AG09319 (cell line): ENCODE measurements at places on chromosomes 3 and 15.

DNA sequence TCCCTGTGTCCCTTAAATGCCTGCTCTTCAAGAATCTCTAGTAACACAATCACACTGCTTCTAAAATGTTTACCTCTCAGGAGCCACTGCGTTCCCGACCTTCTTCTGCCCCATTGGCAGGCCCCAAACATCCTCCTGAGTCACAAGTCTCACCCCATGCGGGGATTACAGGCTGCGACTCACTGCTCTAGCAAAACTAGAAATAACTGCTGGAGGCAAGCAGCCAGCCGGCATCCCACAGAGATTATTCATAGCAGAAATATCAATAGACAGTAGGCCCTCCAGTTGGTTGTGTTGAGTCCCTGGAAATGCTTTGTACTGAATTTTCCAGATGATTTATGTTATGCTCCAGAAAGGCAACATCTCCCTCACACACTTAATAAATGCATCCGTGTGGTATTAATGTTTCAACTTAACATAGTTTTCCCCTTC lies 64.8 kb downstream of the RFTN1 start:
- peak; percentile 83 for DNase-seq

- no peak for DNase-seq
Observed at GRCh38 chr3:154469585-154469984, 39.6 kb upstream of the GPR149 start.

DNA sequence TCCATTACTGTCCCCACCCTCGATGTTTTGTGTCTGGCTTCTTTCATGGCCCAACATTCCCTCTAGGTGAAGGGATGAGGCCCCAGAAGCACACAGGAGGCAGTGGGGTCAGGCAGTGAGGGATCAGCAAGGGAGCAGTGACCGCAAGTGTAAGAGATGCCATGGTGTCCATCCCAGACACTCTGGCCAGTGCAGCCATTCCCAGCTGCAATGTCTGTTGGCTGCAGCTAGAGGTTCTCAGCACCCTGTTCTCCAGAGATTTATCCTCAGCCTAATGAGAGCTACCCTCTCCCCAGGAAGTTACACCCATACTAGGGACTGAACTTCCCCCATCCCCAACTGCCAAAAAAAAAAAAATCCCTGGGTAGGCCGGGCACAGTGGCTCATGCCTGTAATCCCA lies 40.2 kb downstream of the TRANK1 start:
- no peak for DNase-seq

GRCh38 chr15:75814794-75815193 lies 28.5 kb upstream of the UBE2Q2 start:
- no peak for DNase-seq

- DNase-seq: no peak
Observed at GRCh38 chr3:36416599-36416998, 36.3 kb downstream of the STAC start.
